Activated CD8-positive, alpha-beta memory T cell treated with anti-CD3 and anti-CD28 coated beads for 4 hours (primary cell): ENCODE measurements at places on chromosomes 4 and X.

- no peak for DNase-seq
Observed at GRCh38 chrX:120536061-120536460, 24.7 kb downstream of the CUL4B start.

DNA sequence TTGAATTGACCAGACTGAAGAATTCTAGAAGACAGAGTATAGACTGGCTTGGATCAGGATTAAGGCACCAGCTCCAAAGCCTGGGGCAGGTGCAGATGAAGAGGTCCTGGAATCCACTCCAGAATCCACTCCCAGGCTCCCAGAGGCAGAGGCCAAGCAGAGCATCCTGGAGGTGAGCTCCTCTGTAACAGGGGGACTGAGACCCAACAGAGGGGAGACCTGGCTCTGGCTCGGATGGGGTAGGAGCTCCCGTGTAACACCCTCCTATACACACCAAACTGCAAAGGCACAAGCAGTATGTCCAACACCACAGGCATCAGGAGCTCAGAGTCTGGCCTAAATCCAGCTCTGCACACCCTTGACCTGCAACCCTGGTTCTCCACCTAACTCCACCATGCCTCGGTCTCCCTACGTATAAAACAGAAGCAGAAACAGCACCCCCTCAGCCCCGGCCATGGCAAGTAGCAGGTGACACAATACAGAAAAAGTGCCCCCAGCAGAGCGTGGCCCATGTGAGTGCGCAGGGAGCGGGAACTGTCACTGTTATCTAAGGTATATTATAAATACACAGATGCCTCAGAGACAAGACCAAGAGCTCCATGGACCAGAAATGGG, 14.9 kb downstream of the RNF212 start:
- DNase-seq, result no peak

GRCh38 chr4:48698029-48698971, 81.8 kb downstream of the FRYL start:
- no peak for DNase-seq

GRCh38 chr4:163548481-163549243, 54.2 kb downstream of the TMA16 start:
- DNase-seq, result no peak

DNA sequence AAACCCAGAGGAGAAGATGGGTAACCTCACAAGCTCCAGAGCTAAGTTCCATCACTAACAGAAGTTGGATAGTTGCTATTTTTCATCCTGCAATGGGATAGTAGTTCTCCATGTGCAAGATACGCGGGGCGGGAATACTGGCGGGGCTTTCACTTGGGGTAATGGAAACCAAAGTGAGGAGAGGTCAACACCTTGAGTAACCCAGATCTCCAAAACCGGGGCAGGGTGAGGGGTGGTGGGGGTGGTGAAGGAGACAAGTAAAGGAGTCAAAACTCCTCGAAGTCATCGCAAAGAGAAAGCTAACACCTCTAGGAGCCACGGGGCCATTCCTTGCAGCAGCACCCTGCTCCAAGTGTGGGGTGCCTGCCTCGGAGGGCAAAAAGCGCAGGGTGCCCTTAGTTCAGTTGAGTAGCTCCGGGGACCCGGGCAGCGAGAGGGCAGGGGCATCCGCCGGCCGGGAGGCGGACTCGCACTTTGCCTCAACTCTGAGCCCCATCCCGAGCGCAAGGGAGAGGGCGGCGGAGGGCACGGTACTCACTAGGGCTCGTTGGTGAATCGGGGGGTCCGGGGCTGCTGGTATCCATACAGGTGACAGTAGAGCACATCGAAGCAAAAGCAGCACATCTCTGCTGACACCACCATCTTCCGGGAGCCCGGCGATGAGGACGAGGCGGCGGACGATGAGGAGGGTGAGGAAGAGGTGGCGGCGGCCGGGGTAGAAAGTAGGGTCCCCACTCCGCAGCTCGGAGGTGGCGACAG, 645 bp downstream of the AMMECR1 start:
- no peak for DNase-seq

- DNase-seq, result no peak
Observed at GRCh38 chr4:80094191-80094590, 21.2 kb upstream of the ANTXR2 start.

DNA sequence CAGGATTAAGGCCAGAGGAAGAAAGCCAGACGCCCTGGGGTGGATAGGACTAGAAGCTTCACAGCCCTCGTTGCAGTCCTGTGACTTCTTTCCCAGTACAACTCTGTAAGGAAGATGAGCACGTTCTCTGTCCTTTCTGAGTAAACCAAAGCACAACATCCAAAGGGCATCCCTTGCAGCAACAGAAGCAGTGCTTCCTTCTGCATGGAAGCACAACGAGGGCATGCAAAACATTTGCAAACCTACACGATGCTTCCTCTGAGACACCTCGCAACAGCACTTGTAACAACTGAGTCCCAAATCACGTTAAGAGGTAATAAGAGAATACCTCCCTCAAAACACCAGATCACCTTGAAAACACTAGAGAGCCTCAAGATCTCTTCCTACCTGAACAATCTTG, 335.7 kb upstream of the RASGEF1B start:
- no peak for DNase-seq

GRCh38 chr4:152100379-152101201, 339.8 kb upstream of the GATB start:
- peak; percentile 72 for DNase-seq

DNA sequence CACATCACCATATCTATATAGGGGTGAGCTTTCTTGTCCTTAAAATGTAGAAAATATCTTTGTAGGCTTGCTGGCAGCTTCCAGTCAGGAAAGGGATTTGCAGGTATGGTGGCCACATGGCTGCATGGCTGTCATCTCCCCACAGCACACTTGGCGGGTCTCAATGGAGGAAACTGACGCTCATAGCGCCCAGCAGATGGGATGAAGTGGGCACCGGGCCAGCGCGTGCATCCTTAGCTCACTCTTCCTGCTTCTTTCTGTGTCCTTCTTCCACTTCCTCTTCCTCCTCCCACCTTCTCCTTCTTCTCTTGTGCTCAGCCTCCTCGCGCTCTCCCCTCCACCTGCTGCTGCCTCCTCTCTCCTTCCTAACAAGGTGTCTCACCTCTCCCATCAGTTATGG, 156.2 kb upstream of the PSAPL1 start:
- DNase-seq, result no peak

GRCh38 chrX:74421036-74421739, at the start of gene SLC16A2:
TSS of gene SLC16A2 (plus strand) at chrX:74421493. CDS start at chrX:74421638, 145 bp downstream.
- DNase-seq, result no peak

DNA sequence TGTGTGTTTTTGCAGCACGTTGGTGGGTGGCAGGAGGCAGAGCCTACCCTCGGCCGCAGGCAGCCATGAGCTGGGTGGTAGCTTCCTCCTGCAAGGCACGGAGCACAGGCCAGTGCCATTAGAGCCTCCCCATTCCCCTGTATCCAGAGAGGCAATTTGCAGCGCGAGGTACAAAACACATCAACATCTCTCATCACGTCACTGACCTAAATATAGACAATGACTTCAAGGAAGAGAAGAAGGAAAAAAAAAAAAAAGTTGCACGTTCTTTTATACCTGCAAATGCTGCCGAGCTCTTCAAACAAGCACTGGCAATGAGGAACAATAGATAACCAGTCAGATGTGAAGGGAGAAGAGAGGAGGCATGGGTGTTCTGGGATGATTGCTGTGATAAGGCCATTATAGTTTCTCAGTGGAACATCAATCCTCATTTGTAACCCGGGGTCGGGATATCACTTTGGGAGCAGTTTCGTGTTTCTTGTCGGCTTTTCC, 159.9 kb downstream of the MGST2 start:
- no peak for DNase-seq

- DNase-seq, result peak; percentile 45
Observed at GRCh38 chrX:131783555-131784308, 239.4 kb upstream of the STK26 start.

GRCh38 chr4:121050300-121050699, 22.0 kb downstream of the NDNF start:
- no peak for DNase-seq

DNA sequence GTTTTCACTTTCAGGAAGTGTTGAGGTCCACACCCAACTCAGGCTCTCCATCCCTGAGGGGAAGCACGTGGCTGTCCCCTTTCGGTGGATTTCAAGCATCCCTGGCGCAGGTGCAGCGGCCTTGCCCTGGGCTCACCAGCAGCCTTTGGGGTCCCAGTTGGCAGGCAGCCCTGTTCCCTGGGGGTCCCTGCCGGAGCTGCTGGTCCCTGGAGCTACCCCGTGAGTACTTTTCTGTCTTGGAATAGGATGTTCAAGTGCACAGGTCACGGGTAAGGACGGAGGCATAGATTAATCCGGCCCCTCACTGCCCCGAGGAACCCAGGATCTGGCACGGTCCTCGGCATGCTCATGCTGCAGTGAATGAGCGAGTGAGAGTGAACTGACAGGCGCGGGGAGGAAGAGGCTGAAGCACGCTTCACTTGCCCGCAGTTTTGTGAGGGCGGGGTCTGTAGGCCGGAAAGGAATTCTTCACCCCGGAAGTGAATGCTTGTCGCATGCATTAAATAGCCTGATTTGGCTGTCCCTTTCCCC, 117.2 kb upstream of the FAT1 start:
- no peak for DNase-seq

DNA sequence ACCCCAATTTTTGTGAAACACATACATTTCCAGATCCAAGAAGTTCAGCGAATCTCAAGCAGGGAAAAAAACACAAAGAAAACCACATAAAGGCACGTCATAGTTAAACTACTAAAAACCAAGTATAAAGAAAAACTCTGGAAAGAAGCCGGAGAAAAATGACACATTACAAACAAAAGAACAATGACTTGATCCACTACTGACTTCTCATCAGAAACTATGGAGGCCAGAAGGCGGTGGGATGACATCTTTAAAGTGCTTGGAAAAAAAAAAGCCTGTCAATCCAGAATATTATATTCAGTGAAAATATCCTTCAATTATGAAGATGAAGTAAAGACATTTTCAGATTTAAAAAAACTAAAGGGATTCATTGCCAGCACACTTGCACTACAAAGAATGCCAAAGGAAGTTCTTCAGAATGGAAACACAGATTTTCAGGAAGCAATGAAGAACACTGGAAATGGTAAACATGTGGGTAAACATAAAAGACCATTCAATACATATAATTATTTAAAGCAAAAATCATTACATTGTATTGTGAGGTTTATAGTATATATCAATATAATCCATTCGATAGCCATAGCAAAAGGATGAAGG, 32.6 kb upstream of the PPP2R2C start:
- no peak for DNase-seq

GRCh38 chr4:108622022-108622421, 1.6 kb downstream of the RPL34 start:
- DNase-seq, result no peak

DNA sequence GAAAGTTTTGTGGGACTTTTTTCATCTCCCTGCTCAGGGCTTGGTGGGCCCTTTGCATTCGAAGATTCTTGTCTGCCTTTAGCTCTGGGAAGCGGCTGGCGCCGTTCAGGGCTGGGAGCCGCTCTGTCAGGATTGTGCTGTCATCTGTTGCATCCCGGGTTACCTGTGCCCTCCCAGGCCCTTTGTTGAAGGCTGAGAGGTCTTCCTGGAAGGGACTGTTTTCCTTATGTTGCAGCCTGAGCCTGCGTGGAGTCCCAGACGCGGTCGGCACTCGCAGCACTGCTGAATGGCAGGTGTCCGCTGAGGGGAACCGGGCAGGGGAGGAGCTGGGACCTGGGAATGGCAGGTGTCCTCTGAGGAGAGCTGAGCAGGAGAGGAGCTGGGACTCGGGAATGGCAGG, 15.9 kb downstream of the RGS12 start:
- DNase-seq, result no peak

DNA sequence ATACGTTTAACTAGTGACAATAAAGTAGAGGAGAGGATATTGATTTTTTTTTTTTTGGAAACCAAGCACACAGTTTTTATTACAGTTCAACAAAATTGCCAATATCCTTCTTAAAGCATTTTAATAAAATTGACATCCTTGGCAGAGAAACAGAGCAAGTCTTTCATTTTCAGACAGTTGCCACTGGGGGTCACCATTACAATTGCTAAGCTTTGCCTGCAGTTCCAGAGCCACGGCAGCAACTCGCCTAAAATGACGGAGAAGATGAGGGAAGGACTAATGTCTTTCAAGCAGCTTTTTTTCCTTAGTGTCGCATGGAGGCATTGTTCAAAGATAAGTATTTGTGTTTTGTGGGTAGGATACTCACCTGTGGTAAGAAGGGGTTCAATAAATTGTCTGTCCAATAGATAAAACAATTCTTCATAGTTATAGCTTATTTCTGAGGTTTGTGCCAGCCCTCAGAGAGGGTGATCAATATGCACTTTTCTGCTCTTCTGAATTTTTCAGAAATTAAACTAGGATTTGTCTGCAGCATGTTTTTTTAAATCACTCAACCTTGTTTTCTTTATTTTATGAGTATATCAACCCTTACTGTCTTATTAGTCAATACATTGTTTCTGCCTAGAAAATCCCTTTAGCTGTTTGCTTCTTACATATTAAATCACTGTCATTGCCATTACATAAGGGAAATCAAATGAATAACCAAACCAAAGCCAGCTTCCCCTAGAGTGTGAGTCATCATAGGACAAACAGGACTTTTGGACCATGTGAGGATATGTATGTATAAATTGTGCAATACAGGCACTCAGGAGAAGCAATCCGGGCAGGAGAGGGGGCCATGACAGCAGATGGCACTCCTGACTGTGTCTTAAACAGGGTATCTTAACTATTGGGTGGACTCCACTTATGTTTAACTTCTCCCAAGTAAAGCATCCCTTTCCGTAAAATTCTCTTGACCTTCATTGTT, 508.1 kb upstream of the ARX start:
- no peak for DNase-seq

GRCh38 chr4:22678940-22679854, 13.5 kb upstream of the GBA3 start:
- no peak for DNase-seq

DNA sequence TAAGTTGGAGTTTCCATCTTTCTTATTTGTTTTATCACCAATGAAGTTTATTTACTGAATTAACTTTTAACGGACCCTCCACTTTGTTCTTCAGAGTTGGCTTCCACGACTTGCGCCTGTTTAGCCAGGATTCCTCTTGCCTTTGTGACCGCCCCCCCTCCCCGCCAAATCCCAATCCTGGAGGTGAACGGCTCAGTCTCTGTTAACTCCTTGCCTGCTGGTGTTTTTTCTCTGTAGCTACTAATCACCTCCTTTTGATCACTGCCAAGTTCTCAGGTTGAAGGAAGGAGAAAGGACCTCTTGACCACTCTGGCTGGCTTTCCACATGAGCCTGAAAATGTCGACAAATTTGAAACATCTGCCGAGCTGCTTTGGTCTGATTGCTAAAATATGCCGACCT, 46.8 kb upstream of the BCOR start:
- no peak for DNase-seq

- no peak for DNase-seq
Observed at GRCh38 chrX:72052415-72053090, 79.2 kb downstream of the RTL5 start.
